ENCODE measurements at places on chromosomes 6 and 20.

- DNase-seq, result peak; percentile 59
Observed at GRCh38 chr20:25285091-25285647, 37.3 kb downstream of the PYGB start.

- no peak for DNase-seq
Observed at GRCh38 chr6:25578538-25578937, 73.5 kb upstream of the SCGN start.

GRCh38 chr6:130537447-130537846 is 171.6 kb downstream of the TMEM200A start:
- no peak for DNase-seq

- no peak for DNase-seq
Observed at GRCh38 chr20:1150218-1150617, 31.8 kb downstream of the PSMF1 start.

GRCh38 chr20:21574443-21574842 is 60.6 kb upstream of the NKX2-2 start:
- DNase-seq, result no peak

DNA sequence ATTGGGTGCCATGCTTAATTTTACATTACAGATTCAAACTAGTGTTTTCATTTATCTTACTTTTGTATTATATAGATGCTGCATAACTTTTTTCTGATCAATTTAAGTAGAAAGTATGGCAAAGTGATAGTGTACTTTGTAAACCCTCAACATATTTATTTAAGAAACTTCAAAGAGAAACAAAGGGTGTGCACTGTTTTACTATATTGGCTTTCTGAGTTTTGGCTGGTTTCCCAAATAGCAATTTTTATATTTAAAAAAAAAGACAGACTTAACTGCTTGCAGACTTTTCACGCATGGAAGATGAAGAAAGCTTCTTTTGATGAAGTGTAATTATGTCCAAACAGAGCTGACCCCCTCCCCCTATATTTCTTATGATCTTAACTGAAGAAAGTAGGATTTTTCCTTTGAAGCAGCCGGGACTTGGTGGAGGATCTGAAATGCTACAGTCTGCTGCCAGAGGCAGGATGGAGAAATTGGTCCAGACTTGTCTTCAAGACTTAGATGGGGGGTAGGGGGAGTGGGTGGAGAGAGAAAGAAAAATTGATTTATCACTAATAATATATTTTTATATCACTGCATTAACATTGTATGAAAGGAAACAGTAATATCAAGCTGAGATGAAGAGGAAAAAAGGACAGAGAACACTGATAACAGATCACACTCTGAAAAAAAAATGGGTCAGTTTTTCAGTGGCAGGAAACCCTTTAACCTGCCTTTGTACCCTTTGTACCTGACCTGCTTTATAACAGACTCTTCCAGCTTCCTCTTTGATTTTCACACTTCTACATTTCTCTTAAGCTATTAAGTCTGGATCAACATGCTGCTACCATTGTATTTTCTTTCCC is 56.0 kb upstream of the SUPT3H start:
- DNase-seq, result no peak

DNA sequence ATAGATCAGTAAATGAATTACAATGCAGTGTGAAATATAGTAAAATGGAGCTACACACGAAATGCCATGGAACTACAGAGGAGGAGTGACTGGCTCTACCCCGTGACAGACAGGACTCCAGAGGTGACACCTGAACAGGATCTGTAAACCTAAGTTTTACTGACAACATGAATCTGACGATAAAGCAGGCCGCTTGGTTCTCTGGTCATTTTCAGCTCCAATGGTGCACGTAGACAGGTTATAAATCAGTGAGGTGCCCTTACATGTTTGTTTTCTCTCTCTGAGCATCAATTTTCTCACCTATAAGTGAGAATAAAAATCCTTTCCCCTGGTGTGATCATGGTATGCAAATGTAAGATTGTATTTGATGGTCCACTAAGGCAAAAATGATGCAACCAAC is 301.7 kb upstream of the PLN start:
- DNase-seq, result no peak

- DNase-seq, result no peak
Observed at GRCh38 chr20:63755933-63756647, 16.5 kb downstream of the SLC2A4RG start.

DNA sequence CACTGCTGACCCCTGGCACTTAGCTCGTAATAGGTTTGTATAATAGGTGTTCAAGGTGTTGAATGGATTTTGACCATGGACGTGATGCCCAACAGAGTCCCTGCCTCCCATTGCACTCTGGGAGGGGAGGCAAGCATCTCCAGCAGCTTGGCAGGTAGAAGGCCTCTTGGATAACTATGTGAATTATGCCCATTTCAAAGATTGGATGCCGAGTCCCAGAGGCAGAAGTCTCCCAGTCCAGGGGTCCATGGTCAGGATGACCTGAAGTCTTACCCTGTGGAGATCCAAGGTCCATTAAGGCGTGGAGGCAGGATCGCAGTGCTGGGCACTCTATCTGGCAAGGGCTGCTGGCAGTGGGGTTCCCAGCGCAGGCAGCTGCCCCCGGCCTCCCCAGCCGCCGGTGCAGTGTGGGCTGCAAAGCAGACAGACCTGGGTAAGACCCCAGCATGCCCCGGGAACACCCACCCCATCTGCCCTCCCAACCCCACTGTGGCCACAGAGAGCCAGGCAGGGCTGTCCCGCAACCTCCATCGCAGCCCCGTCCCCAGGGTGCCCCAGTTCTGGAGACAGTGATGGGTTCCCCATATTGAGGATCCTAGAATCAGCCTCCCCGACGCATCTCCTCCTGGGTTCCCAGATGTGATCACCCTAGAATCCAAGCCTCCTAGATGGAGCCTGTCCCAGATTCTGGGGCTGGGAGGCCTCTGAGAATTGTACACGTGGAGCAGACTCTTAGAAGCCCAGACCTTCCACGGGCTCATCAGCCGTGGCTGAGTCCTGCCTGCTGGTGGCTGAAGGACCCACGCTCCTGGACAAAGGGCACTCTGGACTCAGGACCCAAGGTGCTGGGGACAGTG is 44.6 kb downstream of the APCDD1L start:
- no peak for DNase-seq

DNA sequence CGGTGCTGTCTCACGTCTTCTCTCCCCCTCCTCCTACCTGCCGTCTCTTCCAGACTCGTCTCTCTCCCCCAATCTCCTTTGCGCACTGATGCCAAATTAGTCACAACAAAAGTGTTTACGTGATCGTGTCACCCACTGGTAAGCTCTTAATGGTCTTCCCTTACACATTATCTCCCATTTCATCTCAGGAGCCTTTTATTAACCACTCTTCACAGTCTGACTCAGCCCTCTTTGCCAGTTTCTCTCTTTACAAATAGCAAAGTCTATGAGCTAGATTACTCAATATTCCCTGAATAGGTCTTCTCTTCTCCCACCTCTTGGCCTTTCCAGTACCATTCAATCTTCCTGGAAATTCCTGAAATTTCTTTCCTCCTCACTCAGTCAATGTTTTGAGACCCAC is 247.0 kb downstream of the ESR1 start:
- DNase-seq, result no peak

GRCh38 chr6:147449405-147450161 is 58.9 kb upstream of the SAMD5 start:
- no peak for DNase-seq

- DNase-seq, result no peak
Observed at GRCh38 chr6:7119272-7119801, 11.6 kb downstream of the RREB1 start.

DNA sequence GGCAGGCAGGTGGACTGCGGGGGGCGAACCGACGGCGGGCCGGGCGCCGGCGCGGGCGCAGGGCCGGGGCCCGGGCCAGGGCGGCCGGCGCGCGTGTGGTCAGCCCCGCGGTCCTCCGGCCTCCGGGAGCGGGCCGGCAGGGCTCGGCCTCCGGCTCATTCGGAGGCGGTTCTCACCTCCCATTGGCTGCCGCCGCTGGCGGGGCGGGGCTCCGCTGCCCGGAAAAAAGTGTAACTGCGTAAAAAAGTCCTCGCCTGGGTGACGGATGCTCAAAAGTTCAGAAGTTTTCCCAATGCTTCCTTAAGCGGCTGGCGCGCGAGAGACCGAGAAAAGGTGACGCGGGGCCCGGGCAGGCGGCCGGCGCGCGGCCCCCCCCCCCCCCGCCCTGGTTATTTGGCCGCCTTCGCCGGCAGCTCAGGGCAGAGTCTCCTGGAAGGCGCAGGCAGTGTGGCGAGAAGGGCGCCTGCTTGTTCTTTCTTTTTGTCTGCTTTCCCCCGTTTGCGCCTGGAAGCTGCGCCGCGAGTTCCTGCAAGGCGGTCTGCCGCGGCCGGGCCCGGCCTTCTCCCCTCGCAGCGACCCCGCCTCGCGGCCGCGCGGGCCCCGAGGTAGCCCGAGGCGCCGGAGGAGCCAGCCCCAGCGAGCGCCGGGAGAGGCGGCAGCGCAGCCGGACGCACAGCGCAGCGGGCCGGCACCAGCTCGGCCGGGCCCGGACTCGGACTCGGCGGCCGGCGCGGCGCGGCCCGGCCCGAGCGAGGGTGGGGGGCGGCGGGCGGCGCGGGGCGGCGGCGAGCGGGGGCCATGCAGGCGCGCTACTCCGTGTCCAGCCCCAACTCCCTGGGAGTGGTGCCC is at the start of gene FOXC1:
Gene FOXC1, plus strand, starts transcription at position 268 of the 849 bp plus-strand sequence. Its CDS starts 531 bp downstream, at position 799.
- DNase-seq, result peak; percentile 80

GRCh38 chr6:157905590-157906342 is 75.9 kb upstream of the SYNJ2 start:
- DNase-seq, result peak; percentile 57

DNA sequence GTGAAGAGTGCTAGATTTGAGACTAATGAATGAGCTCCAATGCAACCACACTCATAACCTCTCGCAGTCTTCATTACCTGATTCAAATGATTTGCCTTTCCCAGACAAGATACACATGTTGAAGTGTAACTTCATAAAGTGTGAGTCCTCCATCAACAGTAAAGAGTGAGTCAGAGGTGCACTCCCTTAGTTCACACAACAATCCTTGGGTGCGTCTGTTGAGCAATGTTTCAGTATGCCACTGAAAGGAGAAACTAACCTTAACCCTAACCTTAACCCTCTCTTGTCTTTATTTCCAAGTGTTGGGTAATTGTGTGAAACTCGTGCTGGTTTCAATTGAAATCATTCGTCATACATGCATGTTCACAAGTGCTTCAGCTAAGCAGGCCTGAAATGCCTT is 21.0 kb upstream of the RIN2 start:
- no peak for DNase-seq

DNA sequence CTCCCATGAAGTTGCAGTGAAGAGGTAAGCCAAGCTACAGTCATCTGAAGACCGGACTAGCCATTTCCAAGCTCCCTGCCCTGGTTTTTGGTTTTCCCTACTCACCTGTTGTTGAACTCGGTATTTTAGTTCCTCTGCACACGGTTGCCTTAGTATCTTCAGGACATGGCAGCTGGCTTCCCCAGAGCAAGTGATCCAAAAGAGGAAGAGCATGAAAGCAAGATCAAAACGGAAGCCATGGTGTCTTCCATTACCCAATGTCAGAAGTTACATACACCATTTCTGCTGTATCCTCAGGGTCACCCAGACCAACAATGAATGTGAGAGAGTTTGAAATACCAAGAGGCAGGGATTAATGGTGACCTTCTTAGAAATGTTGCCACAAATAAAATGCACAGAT is 276.6 kb upstream of the CNR1 start:
- DNase-seq, result no peak

DNA sequence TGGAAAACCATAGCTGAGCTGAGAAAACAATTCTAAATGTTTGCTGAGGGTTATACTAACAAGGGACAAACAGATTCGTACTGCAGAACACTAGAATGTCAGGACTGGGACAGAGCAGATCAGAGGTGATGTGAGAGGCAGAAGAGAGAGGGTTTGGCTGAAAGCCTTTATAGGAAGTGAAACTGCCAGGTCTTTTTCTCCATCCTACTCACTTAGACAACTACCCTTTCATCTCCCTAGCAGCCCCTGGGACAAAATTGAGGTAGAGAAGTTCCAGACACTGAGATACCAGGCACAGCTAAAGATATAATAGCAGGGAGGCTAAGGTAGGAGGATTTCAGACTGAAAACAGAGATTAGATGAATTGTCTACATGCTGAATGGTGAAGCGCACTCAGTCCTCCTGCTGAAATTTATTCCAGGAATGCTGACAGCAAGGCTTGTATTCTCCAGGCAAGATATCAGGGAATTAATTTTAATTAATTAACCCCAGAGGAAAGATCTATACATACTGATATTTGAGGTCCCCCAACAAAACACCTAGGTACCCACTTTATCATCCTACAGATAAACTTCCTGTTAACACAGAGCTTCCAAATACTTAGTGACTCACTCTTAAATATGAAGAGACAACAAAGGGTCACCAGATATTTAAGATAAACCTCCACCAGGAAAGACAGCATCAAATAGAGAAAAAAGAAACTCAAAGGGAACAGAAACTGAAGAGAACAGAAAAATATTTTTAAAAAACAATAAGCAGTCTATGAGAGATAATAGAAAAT is 12.6 kb upstream of the EIF2S2 start:
- no peak for DNase-seq

- DNase-seq, result peak; percentile 76
Observed at GRCh38 chr6:118263921-118264486, 284.1 kb upstream of the PLN start.

DNA sequence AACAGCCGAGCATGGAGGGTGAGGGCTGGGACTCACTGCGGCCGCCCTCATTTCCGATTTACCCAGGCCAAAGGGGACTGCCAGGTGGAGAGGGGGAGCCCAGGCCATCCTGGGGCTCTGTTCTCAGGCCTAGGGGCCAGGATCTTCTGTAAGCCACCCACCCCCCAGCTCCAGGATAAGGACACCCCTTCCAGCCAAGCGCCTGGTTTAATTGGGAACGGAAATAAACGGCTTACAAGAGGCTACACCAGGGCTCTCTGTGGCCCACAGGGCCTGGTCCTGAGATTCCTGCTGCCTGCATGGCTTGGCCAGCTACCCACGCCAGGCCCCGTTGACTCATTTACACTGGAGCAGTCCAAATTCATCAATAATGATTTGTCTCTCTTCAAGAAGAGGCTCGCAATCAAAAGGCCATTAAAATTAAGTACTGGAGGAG is 68.1 kb upstream of the TOP1 start:
- DNase-seq, result no peak

GRCh38 chr6:98581705-98582104 is 252.7 kb upstream of the POU3F2 start:
- DNase-seq, result no peak

DNA sequence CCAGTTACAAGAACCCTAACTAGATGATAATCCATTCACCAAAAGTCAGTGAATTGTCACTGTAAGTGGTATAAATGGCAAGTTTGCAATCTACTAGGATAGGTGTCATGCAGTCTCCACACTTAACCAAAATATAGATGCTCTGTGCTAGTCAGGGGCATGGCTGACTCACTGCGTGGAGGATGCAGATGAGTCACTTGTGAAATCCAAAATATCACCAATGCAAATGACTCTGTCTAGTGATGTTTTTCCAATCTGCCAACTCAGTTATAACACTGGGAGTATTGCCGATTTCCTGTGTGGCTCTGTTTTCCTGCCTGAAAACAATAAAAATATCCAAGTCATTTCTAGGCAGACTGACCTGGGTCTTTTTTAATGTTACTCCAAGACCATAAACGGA is 47.8 kb upstream of the NRSN1 start:
- DNase-seq, result no peak

GRCh38 chr6:73610444-73611275 is 43.1 kb downstream of the SLC17A5 start:
- peak; percentile 60 for DNase-seq

GRCh38 chr6:2799936-2800527 is 34.8 kb downstream of the WRNIP1 start:
- no peak for DNase-seq
